ENCODE measurements at places on chromosomes 2 and 18.

GRCh38 chr2:156329927-156330726, 2.4 kb downstream of the NR4A2 start:
- DNase-seq: no peak

DNA sequence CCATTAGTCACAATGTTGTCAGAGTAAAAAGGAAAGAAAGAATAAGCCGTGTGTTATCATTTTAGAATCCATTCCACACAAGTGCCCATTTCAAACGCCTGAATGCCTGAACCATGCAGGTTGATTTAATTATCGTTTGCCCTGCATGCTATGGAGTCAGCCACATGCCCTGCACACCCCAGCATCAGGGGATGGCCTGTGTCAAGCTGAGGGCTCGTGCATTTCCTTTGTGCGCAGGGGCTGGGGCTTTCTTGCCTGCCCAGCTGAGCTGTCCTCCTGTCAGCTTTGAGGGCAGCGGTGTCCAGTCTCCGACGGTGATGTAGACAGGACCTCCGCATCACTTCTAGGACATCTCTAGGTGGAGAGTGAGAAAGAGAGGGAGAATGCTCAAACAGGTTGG, 200.4 kb downstream of the TSN start:
- DNase-seq: no peak

DNA sequence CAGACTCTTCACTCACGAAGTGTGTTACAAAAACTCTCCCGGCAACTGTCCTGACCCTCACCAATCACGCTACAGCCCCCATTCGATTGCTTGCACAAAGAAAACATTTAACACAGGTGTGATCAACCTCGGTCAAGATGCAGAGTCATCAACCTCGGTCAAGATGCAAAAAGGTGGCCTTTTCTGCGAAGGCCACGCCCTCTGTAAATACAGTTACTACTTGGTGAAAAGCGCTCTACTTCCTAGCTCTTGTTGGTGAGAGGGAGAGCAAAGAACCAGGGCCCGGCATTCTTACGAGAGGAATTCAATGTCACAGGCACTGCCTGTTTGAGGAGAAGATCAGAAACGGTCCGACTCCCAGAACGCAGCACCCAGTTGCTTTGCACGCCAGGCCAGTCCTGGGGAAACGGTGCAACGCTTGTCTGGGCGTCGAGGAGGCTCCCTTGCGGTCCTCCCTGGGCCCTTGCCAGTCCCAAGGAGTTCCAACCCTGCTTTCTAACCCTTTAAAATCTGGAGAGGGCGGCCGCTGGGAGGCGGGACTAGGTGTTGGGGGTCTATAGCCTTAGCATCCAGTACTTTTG, 1.9 kb downstream of the PIEZO2 start:
- DNase-seq: no peak

GRCh38 chr2:97926946-97927345, 68.8 kb downstream of the TMEM131 start:
- DNase-seq: no peak

DNA sequence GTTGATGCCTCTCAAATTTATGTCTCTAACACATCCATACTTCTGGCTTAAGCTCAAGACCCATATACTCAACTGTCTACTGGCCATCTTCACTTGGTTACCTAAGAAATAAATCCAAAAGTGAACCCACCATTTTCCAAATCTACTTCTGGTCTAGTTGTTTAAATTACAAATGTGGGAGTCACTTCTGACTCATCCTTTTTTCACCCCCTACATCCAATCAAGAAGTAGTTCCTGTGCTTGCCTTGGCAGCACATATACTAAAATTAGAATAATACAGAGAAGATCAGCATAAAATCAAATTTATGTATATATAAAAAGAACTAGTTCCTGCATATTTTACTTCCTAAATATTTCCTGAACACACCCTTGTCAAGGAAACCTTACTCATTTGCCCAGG, 53.6 kb downstream of the STRN start:
- no peak for DNase-seq

All from H54 (cell line).